ENCODE measurements at places on chromosomes 2 and 18.

GRCh38 chr2:85862426-85862825, 26.4 kb downstream of the ST3GAL5 start:
- no peak for DNase-seq

- no peak for DNase-seq
Measured at GRCh38 chr18:36386150-36386920, 88.8 kb downstream of the FHOD3 start.

DNA sequence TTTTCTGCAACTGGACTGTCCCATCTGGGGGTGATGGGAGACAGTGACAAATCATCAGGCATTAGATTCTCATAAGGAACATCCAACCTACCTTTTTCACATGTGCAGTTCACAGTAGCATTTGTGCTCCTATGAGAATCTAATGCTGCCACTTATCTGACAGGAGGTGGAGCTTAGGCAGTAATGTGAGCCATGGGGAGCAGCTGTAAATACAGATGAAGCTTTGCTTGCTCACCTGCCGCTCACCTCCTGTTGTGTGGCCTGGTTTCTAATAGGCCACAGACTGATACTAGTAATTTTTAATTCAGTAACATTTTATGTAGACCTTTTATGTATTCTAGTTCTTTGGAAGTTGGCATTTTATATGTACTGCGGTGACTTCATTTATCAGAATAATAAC, 180.1 kb upstream of the SPOPL start:
- DNase-seq = no peak

DNA sequence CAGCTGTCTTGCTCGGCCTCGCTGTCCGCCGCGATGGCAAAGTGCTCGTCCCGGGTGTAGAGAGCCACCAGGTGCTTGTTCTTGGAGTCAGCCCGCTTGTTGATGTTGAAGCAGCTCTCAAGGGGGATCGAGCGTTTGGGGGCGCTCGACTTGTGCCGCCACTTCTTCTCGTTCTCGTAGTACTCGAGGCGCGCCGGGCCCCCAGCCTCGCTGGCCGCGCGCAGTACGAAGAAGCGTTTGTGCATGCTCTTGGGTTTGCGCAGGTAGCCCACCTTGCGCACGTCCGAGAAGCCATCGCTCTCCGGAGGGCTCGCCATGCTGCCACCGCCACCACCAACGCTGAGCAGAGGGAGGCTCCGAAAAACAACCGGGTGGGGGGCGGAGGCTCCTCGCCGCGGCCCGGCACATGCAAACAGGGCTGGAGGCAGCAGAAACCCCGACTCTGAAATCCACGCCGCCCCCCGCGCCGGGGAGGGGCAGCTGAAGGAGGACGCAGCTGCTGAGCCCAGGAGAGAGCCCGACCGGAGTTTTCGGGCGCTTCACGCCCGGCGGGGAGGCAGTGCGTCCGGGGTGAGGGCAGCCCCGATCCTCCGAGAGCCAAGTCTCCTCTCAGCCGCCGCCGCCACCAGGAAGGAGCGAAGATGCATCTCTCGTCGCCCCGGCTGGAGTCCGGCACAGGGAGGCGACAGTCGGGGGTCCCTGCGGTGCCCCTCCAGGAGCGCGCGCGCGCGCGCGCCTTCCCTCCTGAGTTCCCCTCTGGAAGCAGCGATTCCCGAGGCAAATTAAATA, 1.0 kb downstream of the IRS1 start:
- no peak for DNase-seq

- DNase-seq = no peak
Measured at GRCh38 chr2:173149491-173149890, 73.8 kb downstream of the MAP3K20 start.

DNA sequence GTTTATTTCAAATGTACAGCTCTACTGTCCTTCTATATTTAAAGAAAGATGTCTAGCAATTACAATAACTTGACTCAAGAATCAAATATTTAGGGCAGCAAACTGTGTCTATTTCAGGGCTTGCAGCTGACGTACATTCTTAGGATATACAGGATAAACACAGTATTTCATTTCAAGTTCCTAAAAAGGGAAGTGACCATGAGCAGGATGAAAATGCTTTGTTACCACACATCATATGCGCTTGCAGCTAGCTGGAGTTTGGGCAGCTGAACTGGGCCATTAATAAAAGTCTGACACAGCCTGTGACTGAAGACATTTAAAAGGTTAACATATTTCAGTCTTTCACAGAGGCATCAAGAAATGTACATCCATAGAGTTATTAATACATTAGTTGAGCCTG, 264.6 kb upstream of the TRIB2 start:
- DNase-seq = no peak

- DNase-seq = no peak
Measured at GRCh38 chr18:3214855-3215637, 4.7 kb downstream of the MYOM1 start.

DNA sequence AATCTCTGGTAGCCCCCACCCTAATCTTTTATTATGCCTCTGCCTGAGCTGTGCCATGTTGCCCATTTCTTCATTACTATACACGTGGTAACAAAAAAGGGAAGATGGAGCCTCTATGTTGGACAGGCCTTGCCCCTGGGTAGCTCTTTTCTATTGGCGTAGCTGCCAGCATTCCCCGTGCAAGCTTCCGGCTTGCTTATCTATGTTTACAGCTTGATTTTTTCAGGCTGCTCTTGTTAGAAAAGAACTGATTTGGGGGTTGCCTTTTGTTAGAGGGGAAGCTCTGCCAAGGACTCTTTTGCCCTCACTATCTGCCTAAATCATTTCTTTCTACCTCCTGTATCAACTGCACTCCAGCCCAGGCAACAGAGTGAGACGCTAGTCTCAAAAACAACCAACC, 45.5 kb upstream of the ZSWIM2 start:
- no peak for DNase-seq

GRCh38 chr2:37090019-37090477, 5.7 kb downstream of the GPATCH11 start:
- DNase-seq = no peak

GRCh38 chr18:66682855-66683322, 79.0 kb upstream of the CDH19 start:
- no peak for DNase-seq

DNA sequence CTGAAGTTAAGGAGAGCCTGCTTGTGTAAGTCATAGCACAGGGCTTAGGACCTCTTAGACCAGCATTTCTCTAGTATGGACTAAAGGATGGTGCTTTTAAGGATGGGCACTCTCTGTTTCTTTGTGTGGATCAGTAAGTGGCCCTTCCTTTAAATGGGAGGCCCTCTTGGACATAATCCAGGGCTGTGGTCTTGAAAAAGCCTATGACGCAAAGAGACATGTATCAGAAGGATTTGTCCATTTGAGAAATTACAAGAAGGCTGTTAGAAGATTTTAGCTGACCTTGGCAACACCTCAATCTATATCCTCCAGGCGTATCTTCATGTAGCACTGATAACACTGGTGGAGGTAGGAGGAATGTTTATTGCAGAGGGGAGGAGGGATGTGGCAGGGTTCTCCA, 79.2 kb downstream of the PRPF40A start:
- no peak for DNase-seq

DNA sequence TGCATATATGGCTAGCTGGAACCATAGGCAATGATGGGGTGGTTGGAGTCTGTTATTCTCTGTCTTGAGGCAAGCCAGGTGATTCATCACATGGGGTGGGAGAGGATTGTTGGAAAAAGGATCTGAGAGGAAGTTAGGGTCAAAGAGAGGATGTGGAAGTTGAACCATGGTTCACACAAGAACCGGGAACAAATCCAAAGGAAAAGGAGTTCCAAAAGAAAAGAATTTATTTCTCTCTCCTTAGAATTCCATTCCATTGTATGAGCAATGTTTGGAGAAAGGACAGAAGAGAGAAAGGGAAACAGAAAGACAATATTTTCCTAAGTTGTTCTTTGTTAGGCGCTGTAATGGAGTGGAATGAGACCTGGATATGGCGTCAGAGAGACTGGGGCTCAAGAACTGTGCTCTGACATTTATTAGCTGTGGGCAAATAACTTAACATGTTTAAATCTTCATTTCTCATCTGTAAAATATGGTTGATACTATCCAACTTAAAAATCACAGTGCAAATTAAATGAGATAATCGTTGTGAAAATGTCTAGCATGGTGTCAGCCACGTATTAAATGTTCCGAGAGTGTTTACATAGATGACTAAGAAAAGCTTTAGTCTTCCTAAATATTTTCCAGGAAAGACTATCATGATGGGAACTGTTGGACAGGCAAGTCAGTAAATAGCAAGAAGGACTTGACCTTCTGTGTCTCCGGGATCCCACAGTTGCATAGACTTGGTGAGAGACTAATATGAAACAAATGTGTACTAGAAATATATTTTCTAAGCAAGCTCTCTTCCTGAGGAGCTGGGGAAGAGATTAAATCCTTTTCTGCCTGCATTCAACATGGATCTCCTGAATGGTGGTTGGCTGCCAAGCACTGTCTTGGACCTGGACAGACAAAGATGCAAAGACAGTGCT, 71.4 kb downstream of the TRIB2 start:
- DNase-seq = no peak

GRCh38 chr2:128573116-128573515, 254.4 kb upstream of the HS6ST1 start:
- no peak for DNase-seq

GRCh38 chr2:74558284-74559230, 4.0 kb downstream of the DOK1 start:
- no peak for DNase-seq

DNA sequence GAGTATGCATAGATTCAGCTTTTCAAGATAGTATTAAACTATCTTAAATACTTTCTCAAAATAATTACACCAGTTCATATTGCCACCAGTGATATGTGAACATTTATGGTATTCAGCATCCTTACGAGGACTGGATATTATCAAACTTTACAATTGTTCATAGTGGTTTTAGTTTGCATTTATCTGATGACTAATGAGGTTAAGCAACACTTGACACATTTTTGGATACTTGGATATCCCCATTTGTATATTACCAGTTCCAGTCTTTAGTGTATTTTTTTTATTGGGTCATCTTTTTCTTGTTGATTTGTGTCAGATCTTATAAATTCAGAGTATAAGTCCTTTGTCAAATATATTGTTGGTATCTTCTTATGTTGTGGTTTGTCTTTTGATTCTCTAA, 128.4 kb downstream of the ASXL3 start:
- no peak for DNase-seq

- DNase-seq = no peak
Measured at GRCh38 chr18:57269756-57270155, 82.6 kb upstream of the ST8SIA3 start.

DNA sequence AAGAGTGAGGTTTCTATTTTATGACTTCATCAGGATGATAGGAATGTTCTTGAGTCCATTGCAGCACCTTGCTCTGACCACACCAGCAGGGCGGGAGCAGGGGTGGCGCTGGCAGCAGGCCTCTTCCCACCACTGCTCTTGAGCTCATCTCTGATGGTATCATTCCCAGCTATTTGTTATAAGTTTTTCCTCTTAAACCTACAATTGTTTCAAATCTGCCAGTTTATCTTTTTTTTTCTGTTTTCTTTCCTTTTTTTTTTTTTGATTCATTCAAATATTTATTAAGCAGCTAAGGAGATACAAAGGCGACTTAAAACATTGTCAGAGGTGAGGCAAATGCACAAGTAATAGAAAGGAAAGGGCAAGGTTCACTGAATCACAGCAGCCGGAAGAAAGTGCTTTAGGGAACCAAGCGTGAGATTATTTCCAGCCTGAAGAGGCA, 28.7 kb downstream of the NIFK start:
- no peak for DNase-seq

GRCh38 chr2:200380091-200380561, 73.6 kb downstream of the SPATS2L start:
- no peak for DNase-seq

- DNase-seq = no peak
Measured at GRCh38 chr2:33650171-33650570, 51.1 kb upstream of the FAM98A start.

DNA sequence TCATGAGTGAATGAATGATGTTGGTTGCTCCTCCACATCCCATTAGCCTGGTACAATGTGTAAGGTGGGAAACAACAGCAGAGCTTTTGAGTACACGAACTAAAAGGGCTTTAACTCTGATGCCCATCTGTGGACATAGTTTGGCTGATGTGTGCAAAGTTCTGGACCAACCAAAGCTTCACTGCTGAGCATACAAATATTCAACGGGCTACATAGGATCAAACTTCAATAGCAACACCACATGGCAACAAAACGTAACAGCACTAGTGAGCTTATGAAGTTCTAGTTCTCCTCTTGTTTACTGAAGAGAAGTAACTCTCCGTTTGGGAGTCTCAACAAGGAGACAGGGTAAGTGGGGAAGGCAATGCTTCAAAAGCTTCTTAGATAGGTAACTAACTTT, 20.4 kb downstream of the STAM2 start:
- no peak for DNase-seq

DNA sequence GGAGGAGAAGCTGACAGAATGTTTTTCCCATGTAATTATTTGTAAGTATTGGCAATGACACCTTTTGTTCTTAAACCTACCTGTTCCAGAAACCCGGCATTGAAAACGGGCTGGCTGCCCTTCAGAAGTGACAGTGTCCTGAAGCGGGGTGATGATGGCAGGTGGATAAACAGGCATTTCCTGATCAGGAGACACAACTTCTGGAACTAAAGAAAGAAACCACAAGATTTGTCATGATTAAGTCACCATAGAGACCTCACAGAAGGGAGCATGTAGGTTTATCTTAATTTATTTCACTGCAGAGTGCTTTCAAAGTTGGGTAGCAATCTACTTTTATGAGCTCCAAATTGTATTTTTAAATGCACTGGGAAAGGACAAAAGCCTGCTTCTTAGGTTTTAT, 43.1 kb downstream of the TTN start:
- DNase-seq = no peak

DNA sequence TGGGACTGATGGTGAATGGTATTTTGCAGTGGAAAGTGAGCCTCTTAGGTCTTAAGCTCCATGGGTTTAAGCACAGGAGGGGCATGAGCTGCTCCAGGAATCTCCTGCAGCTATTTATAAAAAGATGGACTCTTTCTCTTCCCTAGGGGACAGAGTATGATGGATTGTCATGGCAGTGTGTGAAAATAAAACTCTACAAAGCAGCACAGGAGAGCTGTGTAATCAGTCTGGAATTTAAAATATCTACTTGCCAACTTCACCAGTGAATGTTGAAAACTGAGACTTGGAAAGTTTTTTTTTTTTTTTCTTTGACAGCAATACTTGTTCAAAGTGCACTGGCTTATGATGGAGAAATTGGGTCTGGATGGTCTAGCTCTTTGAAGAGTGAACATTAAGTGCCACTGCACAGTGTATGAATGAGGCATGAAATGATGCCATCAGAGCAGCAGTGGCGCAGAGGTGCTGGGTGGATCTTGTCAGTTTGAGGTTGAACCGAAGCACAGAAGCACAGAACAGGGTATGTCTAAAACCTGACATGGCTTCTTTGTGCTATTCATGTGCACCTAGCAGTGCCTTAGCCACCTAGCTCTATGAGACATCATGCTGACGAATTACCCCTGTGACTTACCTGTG, 245.4 kb downstream of the PTPRM start:
- no peak for DNase-seq
